H7 (cell line): ENCODE measurements at places on chromosomes 3 and 15. TPM values are rescaled to one million over a fixed set of nuclear protein-coding genes. Genes with fewer than 3 reads are reported as not detected.

DNA sequence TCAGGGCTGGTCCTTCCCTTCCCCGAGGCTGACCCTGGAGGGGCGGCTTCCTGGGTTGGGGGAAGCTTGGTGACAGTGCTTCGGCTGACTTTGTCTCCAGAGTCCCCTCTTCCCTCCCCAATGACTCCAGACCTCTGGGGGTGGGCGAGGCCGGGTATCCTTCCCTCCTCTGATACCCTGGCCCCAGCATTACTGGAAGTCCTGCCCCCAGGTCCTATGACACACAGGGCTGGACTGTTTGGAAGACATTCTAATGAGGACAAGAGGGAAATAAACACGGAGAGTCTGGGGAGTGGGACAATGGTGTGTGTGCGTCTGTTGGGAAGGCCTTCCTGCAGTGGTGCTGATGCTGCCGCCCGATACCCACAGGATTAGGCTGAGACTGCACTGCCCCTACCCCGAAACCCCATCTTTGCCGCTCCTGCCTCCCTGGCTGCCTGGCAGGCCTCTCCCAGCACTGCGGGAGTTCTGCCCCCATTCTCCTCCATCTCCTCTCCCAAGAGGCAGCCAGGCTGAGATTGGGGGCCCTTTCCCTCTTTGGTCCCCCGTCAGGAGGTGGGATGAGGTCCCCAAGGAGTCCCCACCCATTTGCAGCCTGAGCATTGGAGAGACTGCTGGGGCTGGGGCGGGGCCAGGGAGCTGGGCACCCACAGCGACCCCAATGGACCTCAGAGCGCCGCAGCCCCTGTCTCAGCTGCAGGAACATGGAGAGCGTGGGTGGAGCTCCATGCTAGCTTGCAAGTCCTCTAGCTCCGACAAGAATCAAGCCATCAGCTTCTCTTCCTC, 29.7 kb upstream of the FBLN2 start:
- DNase-seq: peak; percentile 87

DNA sequence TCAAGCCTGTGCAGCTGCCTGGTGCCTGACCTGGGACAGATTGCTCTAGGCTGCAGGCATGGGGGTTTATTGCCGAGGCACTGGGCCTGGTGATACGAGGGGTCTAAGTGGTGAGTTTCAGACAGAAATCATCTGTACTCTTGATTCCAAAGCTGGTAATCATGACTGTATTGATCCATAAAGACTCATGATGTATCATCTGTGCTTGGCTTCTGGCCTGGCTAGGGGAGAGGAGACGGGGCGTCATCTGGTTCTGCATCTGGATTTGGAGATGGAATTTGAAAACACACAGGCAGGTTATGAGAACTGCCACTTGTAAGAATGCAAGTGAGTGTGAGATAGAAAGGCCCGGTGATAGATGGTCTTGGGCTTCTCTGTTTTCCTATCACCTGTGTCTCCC, 337.4 kb upstream of the C2CD4B start:
- no peak for DNase-seq

The COL6A5 gene
- not detected in 2 replicates for total RNA-seq

The CFAP100 gene
- total RNA-seq: 0.24 and 1.5 TPM in 2 replicates

The RPLP1 gene
- total RNA-seq: 252 and 393 TPM in 2 replicates
